ENCODE measurements at places on chromosomes 13 and 19.

DNA sequence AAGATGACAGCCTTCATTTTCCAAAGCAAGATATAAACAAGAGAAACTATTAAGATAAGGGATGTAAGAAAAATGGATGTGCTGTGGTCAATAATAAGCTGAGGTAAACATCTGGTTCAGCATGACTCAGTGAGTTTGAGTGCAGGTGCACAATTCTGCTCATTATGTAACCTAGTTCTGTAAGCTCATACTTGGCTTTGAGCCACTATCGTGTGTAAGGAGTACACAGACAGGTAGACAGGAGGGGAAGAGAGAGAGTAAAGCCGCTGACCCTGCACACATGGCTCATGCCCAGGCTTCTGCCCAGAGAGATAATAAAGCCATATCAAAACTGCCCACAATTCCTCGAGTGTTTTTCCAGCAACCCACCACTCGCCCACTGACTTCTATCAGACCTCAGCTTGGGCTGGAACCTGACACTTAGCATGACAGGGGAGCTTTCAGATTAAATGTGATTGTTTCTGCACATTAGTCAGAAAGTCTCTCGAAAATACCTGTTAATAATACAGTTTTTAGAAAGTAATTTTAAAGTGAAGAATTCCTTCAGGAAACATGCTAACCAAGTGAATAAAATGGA is 51.7 kb downstream of the ZNF91 start:
- DNase-seq = no peak

DNA sequence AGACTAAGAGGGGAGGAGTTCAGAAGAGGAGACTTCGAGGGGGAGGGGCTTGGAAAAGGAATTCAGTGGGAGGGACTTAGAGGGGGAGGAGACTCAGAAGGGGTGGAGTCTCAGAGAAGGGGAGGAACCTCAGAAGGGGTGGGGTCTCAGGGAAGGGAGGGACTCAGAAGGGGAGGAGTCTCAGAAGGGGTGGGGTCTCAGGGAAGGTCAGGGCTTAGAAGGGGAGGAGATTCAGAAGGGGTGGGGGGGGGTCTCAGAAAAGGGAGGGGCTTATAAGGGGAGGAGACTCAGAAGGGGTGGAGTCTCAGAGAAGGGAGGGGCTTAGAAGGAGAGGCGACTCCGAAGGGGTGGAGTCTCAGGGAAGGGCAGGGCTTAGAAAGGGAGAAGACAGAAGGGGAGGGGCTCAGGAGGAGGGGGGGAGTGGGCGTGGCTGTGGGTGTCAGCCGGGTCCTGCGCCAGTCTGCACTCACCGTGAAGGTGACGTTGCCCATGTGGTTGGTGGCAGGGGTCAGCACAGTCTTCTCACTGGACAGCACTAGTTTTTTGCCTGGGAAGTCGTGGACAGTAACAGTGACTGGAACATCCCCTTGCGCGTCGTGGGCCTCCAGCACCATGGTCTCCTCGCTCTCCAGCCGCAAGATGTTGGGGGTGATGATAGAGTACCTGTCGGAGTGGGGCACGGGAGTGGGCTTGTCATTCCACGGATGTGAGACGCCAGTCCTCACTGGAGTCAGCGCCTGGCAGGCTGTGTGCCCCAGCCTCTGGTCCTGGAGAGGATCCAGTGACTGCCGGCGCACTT is 1.5 kb downstream of the C3 start:
- no peak for DNase-seq

DNA sequence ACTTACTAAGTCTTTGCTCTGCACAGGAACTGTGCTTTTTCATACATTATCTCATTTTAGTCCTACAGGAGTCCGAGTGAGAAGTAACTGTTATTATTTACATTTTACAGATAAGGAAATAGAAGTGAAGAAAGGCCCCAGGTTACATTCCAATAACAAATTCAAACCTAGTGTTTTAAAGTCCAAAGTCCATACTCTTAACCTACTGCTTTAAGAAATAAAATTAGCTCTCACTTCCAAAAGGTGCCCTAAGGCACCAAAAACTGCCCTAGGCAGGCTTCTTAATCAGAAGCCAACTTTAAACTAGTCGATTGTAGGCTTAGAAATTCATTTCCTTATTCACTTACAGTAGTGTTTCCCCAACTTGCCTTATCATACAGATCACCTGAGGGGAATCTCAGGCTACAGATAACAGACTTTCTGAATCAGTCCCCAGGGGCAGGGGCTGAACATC is 555.9 kb downstream of the DIAPH3 start:
- DNase-seq = no peak

DNA sequence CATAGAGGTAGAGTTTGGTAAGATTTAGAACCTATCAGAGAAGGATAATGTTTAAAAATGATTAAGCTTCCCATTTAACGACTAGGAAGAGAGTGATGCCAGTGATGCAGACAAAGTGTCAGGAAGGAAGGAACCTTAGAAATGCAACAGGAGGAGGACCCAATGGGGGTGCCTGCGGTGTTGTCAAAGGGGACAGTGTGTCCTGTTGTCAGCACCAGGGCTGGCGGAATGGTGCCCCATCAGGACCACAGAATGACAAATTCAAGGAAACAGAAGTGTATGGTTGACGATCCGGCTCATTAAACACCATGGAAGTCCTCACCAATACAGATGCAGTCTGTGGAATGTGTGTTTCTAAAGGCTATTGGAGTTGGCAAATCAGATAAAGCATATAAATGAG is 19.3 kb downstream of the ATP12A start:
- no peak for DNase-seq

Measured in stimulated activated CD4-positive, alpha-beta T cell treated with anti-CD3 and anti-CD28 coated beads, Interleukin-15, amount 100 ng/mL, for 1 hour (primary cell).